ENCODE measurements at places on chromosomes 1 and 21.

DNA sequence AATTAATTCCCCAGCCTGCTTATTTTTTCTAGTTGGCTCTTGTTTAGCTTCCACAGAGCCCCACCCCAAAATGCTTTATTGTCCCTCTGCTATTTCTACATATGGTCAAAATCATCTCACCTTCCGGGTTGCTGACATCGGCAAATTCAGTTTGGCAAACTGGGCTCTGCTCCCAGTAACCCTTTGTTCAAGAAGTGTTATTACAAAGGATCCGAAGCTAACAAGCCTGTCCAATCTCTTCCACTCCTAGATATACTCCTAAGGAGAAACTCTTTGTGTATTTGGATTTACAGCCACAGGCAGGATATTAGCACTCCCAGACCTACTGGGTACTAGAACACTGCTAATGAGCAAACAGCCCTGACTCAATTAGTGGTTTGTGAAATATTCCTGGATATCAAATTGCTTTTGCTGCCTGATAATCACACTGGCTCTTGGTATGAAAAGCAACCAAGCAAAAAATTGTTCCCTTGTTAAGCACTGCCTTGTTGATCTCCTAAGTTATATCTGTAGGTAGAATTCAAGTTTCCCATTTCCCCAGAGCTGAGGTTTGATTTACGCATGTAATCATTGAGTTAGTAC lies 4.0 kb downstream of the JUN start:
- peak; percentile 71 for DNase-seq
- peaks cover 4% of the 10 kb centered on the region for H3K36me3 ChIP-seq
- H3K4me1 ChIP-seq, result no peaks in the 10 kb centered on the region
- H3K4me3 ChIP-seq, result no peak overlapping the region

DNA sequence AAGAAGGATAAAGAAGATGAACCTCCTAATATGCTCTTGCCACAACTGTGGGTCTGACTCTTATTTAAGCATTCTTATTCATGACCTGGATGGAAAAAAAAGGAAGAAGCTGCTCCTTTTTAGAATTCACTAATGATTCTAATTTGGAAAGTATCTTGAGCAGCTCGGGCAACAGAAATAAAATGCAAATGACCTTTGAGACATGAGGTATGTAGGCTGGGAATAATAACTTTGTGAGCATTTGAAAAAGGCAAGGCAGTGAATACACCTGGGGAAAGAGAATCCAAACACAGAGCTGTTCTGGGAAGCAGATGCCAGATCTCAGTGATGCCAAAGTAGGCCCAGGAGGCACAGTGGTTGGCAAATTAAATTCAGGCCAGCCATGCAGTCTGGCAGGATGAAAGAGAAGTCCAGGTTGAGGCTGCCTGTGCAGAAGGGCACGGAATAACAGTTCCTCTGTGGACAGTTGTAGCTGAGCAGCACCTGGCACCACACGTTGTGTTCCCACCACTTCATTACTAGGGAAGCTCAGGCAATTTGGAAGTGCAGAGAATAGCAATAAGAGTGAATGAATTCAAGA lies 320.8 kb upstream of the ST6GALNAC5 start:
- no peak overlapping the region for H3K27ac ChIP-seq
- no peak for DNase-seq
- no peaks in the 10 kb centered on the region for H3K36me3 ChIP-seq
- no peak overlapping the region for H3K4me3 ChIP-seq
- no peaks in the 10 kb centered on the region for H3K4me1 ChIP-seq

GRCh38 chr1:159443066-159443750 lies 3.7 kb downstream of the OR10J1 start:
- H3K36me3 ChIP-seq, result no peaks in the 10 kb centered on the region
- no peak for DNase-seq
- H3K4me1 ChIP-seq, result no peaks in the 10 kb centered on the region
- no peak overlapping the region for H3K27ac ChIP-seq
- no peaks in the 10 kb centered on the region for H3K27me3 ChIP-seq

GRCh38 chr1:240998441-240999015 lies 358.5 kb downstream of the RGS7 start:
- H3K36me3 ChIP-seq, result no peaks in the 10 kb centered on the region
- no peak overlapping the region for H3K4me3 ChIP-seq
- DNase-seq, result no peak
- H3K27ac ChIP-seq, result no peak overlapping the region

GRCh38 chr1:217569021-217569420 lies 61.9 kb downstream of the GPATCH2 start:
- H3K36me3 ChIP-seq, result no peaks in the 10 kb centered on the region
- H3K27me3 ChIP-seq, result no peaks in the 10 kb centered on the region
- H3K4me1 ChIP-seq, result no peaks in the 10 kb centered on the region

DNA sequence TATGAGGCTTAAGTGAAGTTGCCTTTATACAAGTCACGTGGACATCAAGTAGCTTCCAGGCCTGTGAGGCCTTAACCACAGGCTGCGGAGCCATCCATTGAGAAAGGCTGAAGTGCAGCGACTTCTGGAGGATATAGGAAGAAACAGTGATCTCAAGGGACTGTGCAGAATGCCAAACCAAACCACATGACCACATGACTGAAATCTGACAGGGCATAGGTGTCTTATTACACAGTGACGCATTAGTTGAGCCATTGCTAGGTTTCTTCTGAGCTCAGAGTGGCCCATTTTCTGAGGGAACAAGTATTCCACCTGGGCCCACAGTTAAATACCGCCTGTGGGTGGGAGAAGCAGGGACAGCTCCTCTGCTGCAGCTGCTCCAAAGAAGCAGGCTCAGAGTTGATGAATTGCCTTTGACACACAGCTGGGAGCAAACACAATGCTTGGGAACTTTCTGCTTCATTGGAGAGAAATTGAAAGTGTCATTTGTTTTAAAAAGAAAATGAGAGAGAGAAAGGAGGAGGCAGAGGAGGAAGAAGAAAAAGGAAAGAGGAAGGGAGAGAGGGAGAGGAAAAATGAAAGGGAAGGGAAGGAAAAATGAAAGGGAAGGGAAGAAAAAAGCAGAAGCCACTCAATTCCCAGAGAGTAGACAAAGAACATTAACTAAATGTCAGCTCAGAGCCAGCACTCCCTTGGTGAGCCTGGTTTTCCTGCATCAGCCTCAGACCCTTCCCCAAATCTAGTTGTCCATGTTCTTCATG lies 94.4 kb downstream of the COLGALT2 start:
- H3K4me1 ChIP-seq, result no peaks in the 10 kb centered on the region
- no peak overlapping the region for H3K4me3 ChIP-seq
- H3K27me3 ChIP-seq, result no peaks in the 10 kb centered on the region
- no peak for DNase-seq

GRCh38 chr1:31699341-31699891 lies 4.4 kb downstream of the COL16A1 start:
- H3K36me3 ChIP-seq, result no peaks in the 10 kb centered on the region
- no peak overlapping the region for H3K4me3 ChIP-seq
- peaks cover 3% of the 10 kb centered on the region for H3K4me1 ChIP-seq
- DNase-seq, result no peak
- no peak overlapping the region for H3K27ac ChIP-seq
- H3K27me3 ChIP-seq, result no peaks in the 10 kb centered on the region

GRCh38 chr1:12168451-12169160 lies 1.8 kb downstream of the TNFRSF1B start:
- no peaks in the 10 kb centered on the region for H3K27me3 ChIP-seq
- H3K4me1 ChIP-seq, result no peaks in the 10 kb centered on the region
- H3K27ac ChIP-seq, result peak overlapping the region; percentile 57
- H3K4me3 ChIP-seq, result no peak overlapping the region
- H3K36me3 ChIP-seq, result no peaks in the 10 kb centered on the region

DNA sequence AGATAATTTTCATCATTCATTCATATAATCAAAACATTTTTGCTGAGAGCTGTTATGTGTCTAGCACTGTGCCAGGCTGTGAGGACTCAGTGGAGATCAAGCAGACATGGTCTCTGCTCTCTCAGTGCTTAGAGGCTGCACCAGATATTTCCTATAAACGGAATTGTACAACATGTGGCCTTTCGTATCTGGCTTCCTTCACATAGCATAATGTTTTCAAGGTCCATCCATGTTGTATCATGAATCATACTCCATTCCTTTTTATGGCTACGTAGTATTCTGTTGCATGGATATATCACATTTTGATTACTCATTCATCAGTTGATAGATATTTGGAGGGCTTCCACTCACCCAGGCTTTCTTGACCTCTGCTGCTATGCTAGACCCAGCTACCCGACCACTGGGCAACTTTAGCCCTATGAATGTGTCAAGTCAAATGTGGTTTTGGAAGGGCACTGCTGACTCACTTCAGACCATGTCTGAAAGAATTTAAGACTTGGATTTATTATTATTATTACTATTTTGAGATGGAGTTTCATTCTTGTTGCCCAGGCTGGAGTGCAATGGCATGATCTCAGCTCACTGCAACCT lies 18.5 kb downstream of the NCF2 start:
- no peak overlapping the region for H3K27ac ChIP-seq
- no peaks in the 10 kb centered on the region for H3K4me1 ChIP-seq
- H3K4me3 ChIP-seq, result no peak overlapping the region
- H3K27me3 ChIP-seq, result no peaks in the 10 kb centered on the region

DNA sequence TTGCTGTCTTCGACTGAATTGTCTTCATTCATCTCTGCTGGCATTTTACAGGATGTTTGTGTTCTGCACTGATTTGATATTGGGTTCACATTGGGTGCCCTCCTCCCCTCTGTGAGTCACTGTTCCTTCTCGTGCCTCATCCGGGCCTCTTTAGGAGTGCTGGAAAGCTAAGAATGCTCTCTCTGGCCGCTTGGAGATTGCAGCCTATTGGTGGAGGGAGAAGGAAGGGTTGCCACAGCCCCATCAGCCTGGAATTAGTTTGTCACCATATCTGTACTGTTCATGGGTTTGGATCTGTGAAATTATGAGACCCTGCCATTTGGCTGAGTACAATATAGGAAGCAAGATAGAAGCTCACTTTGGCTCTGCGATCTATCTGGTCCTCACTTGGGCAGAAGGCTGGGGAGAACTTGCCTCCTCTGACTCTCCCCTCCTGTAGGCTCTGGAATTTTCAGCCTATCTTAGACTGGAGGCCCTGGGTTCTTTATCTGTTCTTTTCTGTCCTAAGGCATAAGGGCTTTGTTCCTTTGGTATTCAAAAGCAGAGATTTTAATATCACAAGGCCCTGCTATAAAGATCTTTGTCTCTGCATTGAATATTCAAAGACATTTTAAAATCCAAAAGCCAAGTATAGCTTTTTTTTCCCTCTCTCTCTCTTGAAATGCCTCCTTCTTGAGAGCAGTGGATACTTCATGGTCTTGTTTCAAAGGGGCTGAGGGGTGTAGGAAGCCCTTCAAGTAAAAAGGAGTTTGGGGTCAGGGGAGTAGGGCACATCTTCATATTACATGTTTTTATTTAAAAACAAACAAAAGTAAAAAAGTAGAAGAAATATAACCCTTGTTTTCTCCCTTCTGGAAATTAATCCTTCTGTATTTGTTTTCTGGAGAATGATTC lies 347.9 kb downstream of the ZP4 start:
- no peak for DNase-seq
- H3K36me3 ChIP-seq, result no peaks in the 10 kb centered on the region
- no peak overlapping the region for H3K27ac ChIP-seq
- H3K27me3 ChIP-seq, result no peaks in the 10 kb centered on the region

- no peaks in the 10 kb centered on the region for H3K36me3 ChIP-seq
- no peaks in the 10 kb centered on the region for H3K27me3 ChIP-seq
- no peaks in the 10 kb centered on the region for H3K4me1 ChIP-seq
- no peak for DNase-seq
- no peak overlapping the region for H3K4me3 ChIP-seq
Measured at GRCh38 chr1:44025816-44026215, 5.4 kb downstream of the SLC6A9 start.

GRCh38 chr1:43858324-43858723 lies 75.3 kb upstream of the ARTN start:
- no peak for DNase-seq
- no peak overlapping the region for H3K4me3 ChIP-seq
- H3K27ac ChIP-seq, result no peak overlapping the region

DNA sequence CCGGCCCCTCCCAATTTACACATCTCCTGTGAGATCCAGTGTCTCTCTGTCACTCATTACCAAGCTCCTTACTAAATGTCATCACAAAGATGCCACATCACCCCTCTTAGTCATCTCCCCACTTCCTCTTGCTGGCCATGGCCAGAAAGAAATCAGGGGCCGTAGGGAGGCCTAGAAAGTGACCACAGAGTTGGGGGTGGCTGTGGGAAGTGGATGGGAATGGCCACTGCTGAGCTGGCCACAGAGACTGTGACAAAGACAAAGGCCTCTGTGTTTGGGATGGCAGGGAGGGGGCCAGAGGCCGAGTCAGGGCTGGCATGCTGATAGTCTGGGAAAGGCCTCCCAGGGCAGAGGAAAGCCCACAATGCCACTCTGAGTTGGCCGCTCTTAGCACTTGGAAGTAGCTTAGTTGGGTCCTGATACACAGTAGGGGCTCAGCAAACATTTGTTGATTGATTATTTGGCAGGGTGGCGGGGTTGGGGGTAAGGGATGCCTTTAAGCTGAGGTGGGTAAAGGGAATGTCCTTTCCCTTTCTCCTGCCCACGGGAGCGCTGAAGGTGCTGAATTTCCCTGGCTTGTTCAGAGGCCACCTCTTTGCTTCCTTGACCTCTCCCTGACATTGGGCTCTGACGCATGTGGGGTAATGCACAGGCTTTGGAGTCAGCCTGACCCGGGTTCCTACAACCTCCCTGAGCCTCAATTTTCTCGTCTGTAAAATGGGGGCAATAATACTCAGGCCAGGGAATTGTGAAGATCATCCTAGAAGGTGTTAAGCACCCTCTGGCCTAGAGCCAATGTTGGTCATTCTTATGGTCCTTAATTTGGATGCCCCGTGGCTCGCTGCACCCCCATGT lies 13.2 kb downstream of the NAV1 start:
- H3K4me3 ChIP-seq, result no peak overlapping the region
- no peaks in the 10 kb centered on the region for H3K36me3 ChIP-seq
- no peaks in the 10 kb centered on the region for H3K4me1 ChIP-seq
- peak overlapping the region; percentile 33 for H3K27ac ChIP-seq
- no peaks in the 10 kb centered on the region for H3K27me3 ChIP-seq

DNA sequence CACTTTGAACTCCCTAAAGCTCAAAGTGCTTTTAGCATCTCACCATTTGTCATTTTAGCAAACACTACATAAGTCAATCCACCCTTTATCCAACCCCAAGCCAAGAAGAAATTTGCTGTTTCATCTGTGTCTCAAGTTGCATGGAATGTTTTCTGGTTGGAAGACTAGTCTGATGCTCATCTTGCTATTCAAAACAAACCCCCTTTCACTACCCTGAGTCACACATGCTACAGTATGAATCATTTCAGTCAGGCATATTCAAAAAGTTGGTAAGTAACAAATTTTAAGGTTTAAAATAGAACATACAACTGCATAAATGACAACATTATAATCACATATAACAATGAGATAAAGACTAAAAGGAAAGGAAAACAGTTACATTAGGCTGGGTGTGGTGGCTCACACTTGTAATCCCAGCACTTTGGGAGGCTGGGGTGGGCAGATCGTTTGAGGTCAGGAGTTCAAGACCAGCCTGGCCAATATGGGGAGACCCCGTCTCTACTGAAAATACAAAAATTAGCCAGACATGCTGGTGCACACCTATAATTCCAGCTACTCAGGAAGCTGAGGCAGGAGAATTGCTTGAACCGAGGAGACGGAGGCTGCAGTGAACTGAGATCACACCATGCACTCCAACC lies 38.7 kb downstream of the DSTYK start:
- DNase-seq, result no peak
- H3K36me3 ChIP-seq, result no peaks in the 10 kb centered on the region
- no peak overlapping the region for H3K4me3 ChIP-seq

GRCh38 chr1:28249013-28249865 lies 10.1 kb upstream of the SESN2 start:
- H3K36me3 ChIP-seq, result no peaks in the 10 kb centered on the region
- H3K4me1 ChIP-seq, result peaks cover 37% of the 10 kb centered on the region
- H3K27ac ChIP-seq, result peak overlapping the region; percentile 75
- peak; percentile 71 for DNase-seq
- no peaks in the 10 kb centered on the region for H3K27me3 ChIP-seq

Data from pancreas (tissue), 10 donors.